ENCODE measurements at places on chromosomes 7 and 10. TPM values are rescaled to one million over a fixed set of nuclear protein-coding genes. Genes with fewer than 3 reads are reported as not detected.

DNA sequence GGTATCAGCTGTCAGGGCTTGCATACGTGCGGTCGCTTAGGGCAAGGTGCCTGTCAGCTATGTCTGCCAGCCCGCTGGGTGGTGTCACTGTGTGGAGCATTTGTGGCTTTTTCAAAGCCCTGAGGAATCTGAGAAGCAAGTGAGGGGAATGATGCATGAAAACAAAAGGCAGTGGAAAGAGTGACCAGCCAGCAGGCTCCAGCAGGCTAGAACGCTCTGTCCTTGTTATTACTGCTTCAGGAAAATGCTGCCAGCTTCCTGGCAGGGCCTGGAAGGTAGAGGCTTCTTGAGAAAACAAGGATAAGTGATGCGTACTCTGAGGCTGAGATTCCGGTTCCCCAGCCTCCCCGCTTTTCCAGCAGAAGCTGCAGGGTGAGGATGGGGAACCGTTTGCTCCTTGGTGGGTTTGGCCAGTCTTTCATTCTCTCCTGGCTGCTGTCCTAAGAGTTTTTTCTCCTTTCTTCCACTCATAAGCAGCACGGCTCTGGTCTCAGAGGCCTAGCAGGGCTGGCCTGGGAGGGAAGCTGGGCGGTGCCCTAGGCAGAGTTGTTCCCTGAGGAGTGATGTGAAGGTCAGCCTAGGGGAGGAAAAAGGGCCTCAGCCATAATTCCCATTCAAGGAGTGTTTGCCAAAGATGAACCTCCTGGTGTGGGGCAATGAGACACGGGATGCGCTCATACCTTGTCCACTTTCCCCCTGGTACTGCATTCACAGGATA is 42.8 kb upstream of the MKLN1 start:
- H3K27ac ChIP-seq: no peak overlapping the region
- H3K27me3 ChIP-seq: no peaks in the 10 kb centered on the region
- no peak for DNase-seq

GRCh38 chr7:87225696-87226095 is 6.2 kb upstream of the TMEM243 start:
- H3K27ac ChIP-seq: no peak overlapping the region
- H3K27me3 ChIP-seq: peaks cover 5% of the 10 kb centered on the region
- DNase-seq: no peak
- H3K36me3 ChIP-seq: no peaks in the 10 kb centered on the region
- H3K4me1 ChIP-seq: peaks cover 5% of the 10 kb centered on the region
- no peak overlapping the region for H3K4me3 ChIP-seq

DNA sequence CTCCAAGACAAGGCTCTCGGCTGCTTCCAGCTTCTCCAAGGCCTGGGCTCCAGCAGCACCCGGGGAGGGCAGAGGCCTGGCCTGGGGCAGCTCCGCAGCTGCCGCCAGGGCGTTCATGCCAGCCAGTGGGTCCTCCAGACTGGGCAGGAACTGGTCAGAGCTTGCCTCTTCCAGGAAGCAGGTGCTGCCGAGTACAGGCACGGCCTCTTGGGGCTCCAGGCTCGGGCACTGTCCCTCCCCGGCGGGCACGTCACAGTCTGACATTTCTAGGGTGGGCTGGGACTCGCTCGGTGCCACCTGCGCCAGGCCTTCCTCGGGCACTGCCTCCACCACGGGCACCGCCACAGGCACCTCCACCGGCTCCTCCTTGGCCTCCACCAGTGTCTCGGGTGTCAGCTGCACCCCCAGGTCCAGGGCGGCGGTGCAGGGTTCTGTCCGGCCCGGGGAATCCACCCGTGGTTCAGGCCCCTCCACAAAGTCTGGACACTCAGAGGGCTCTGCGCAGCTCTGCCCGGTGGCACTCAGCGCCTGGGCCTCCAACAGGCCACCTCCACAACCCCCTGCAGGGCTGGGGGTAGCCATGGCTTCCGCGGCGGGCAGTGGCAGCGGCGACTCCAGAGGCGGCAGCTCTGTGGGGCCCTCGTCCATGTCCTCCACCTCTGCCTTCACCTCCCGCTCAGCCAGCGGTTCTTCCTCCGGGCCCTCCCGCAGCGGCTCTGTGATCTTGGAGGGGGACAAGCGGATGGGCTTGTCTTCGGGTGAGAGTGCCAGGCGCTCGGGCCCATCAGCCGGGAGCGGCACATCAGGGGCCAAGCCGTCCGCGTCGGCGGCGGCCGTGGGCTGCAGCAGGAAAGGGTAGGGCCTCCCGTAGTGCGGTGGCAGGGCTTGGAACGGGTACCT is 52.9 kb downstream of the TNRC18 start:
- H3K4me3 ChIP-seq: no peak overlapping the region
- H3K27me3 ChIP-seq: no peaks in the 10 kb centered on the region
- peaks cover 3% of the 10 kb centered on the region for H3K4me1 ChIP-seq
- H3K36me3 ChIP-seq: peaks cover 30% of the 10 kb centered on the region
- DNase-seq: no peak
- no peak overlapping the region for H3K27ac ChIP-seq

DNA sequence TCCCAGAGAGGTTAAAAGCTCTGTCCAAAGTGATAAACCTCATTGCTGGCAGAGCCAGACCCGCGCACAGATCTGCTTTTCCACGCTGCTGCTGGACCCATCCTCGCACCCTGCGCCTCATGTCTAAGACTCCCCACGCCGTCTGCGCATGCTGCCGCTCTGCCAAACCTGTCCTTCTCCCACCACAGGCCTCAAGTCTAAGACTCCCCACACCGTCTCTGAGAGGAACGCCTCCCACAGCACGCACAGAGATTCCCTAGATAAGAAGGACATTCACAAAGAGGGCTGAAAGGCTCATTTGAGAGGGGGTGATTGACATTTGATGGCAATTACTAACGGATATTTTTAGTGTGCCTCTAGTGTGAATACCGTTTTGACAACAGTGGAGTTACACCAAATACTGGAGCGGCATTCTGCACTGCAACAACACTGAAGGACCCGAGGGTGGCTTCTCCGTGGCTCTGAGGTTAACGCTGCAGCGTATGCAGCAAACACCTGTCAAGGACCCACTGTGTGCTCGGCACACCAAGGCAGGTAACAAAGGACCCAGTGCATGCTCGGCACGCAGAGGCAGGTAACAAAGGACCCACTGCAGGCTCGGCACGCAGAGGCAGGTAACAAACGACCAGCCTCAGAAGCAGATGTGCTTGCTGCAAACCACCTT is 231.4 kb downstream of the DNAJB6 start:
- peaks cover 5% of the 10 kb centered on the region for H3K27me3 ChIP-seq
- H3K27ac ChIP-seq: no peak overlapping the region
- no peaks in the 10 kb centered on the region for H3K36me3 ChIP-seq
- H3K4me3 ChIP-seq: peak overlapping the region; percentile 79
- no peak for DNase-seq
- peaks cover 5% of the 10 kb centered on the region for H3K4me1 ChIP-seq

- no peak overlapping the region for H3K4me3 ChIP-seq
- no peak for DNase-seq
- no peaks in the 10 kb centered on the region for H3K4me1 ChIP-seq
- H3K27ac ChIP-seq: no peak overlapping the region
- H3K36me3 ChIP-seq: no peaks in the 10 kb centered on the region
- no peaks in the 10 kb centered on the region for H3K27me3 ChIP-seq
These were observed 92.2 kb upstream of the PDCD4 start for GRCh38 chr10:110779489-110779888.

- H3K27me3 ChIP-seq: no peaks in the 10 kb centered on the region
- H3K36me3 ChIP-seq: peaks cover 3% of the 10 kb centered on the region
- DNase-seq: no peak
- H3K4me1 ChIP-seq: peaks cover 81% of the 10 kb centered on the region
These were observed 183.7 kb upstream of the KLF14 start for GRCh38 chr7:130917669-130918128.

GRCh38 chr10:33676606-33677339 is 342.3 kb upstream of the NRP1 start:
- DNase-seq: no peak
- no peaks in the 10 kb centered on the region for H3K4me1 ChIP-seq
- no peaks in the 10 kb centered on the region for H3K36me3 ChIP-seq
- H3K27me3 ChIP-seq: no peaks in the 10 kb centered on the region

GRCh38 chr7:43531700-43532099 is 51.2 kb upstream of the STK17A start:
- no peaks in the 10 kb centered on the region for H3K4me1 ChIP-seq
- no peak for DNase-seq
- H3K4me3 ChIP-seq: no peak overlapping the region
- H3K27me3 ChIP-seq: no peaks in the 10 kb centered on the region
- no peaks in the 10 kb centered on the region for H3K36me3 ChIP-seq
- H3K27ac ChIP-seq: no peak overlapping the region

GRCh38 chr10:49107111-49107886 is 8.0 kb downstream of the VSTM4 start:
- peaks cover 13% of the 10 kb centered on the region for H3K4me1 ChIP-seq
- no peak for DNase-seq
- H3K4me3 ChIP-seq: no peak overlapping the region
- H3K27ac ChIP-seq: no peak overlapping the region
- H3K36me3 ChIP-seq: no peaks in the 10 kb centered on the region
- H3K27me3 ChIP-seq: no peaks in the 10 kb centered on the region

DNA sequence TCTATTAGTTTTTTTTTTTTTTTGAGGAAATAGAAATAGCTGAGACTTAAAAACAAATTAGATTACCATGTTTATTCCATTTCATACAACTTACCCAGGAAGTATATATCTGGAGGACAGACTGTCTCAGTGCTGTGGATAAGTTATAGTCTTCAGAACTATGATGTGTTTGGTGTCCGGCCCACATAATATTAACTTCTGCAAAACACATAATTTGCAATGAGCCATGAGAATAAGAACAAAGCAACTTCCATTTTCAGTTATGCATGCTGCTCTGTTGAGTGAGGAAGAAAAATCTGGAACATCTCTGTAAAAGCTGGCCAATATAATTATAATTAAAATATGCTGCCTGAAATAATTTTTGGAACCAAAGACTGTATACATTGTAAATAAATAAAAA is 130.9 kb downstream of the AGMO start:
- H3K27ac ChIP-seq: no peak overlapping the region
- no peak overlapping the region for H3K4me3 ChIP-seq
- H3K27me3 ChIP-seq: no peaks in the 10 kb centered on the region
- no peak for DNase-seq

DNA sequence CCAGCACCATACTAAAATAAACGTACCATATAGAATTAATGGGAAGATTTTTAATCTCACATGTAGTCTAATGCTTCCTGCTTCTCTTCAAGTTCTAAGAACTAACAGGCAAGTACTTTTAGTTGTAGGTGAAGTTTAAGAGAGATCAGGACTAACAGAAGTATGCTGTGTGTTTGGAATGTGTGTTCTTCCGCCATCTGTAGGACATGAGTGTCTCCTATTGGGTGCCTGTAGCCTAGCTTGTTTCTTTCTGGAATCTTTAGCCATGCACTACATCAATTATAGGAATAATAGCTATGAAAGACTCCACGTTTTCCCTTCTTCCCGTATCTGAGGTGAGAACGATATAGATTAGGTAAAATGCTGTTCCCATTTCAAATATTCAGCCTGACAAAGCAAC is 140.2 kb upstream of the AHR start:
- no peak overlapping the region for H3K27ac ChIP-seq
- H3K4me1 ChIP-seq: no peaks in the 10 kb centered on the region
- no peaks in the 10 kb centered on the region for H3K27me3 ChIP-seq
- no peak for DNase-seq
- no peaks in the 10 kb centered on the region for H3K36me3 ChIP-seq

DNA sequence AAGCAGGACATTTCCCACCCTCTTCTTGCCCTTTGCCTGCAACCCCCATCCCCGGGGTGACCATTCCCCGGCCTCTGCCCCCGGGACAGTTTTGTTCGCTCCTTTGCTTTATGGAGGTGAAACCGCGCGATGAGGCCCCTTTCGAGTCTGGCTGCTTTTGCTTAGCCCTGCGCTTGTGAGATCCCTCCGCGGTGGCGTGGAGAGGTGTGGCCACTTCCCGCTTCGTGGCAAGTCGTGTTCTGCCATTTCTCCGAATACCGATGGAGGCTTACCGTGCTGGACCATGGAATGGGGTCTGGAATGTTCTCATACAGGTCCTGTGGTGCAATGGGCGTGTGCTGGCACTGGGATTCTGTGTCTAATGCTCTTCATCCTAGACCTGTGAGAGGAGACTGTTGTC is 106.7 kb downstream of the LHPP start:
- H3K4me3 ChIP-seq: no peak overlapping the region
- H3K27ac ChIP-seq: no peak overlapping the region
- no peaks in the 10 kb centered on the region for H3K4me1 ChIP-seq
- no peaks in the 10 kb centered on the region for H3K36me3 ChIP-seq
- no peaks in the 10 kb centered on the region for H3K27me3 ChIP-seq

Gene WAPL
- total RNA-seq: 36.1 TPM

Gene TAS2R41
- total RNA-seq: 0.25 TPM

Measured in liver (tissue), 10 donors.